ENCODE measurements at places on chromosomes 2 and 18. TPM values are rescaled to one million over a fixed set of nuclear protein-coding genes. Genes with fewer than 3 reads are reported as not detected.

SERPINB8 gene
- 6.4 TPM for total RNA-seq

CHRNA1 gene
- total RNA-seq = 1.1 TPM

TUBB8B gene
- total RNA-seq = 1.4 TPM

CABYR gene
- total RNA-seq = 13.9 TPM

HOXD4 gene
- 24.1 TPM for total RNA-seq

PROKR1 gene
- total RNA-seq = 0.18 TPM

MOGAT1 gene
- not detected for total RNA-seq

PAX8 gene
- total RNA-seq = 4.5 TPM

LBH gene
- total RNA-seq = 27.4 TPM

TRIM43 gene
- total RNA-seq = 0.31 TPM

MTCL1 gene
- 12.4 TPM for total RNA-seq

NAT8 gene
- total RNA-seq = 0.85 TPM

CSRNP3 gene
- total RNA-seq = 43.2 TPM

FAM124B gene
- total RNA-seq = 0.09 TPM

ANKRD30B gene
- not detected for total RNA-seq

DSG2 gene
- total RNA-seq = 0.11 TPM

TMEM200C gene
- total RNA-seq = 5.1 TPM

FOXI3 gene
- total RNA-seq = not detected

TTR gene
- total RNA-seq = 1.1 TPM

FSHR gene
- 0.19 TPM for total RNA-seq

DAPL1 gene
- not detected for total RNA-seq

CIAO1 gene
- 73.6 TPM for total RNA-seq

SIGLEC15 gene
- 0.81 TPM for total RNA-seq

ACMSD gene
- total RNA-seq = not detected

ANKRD23 gene
- 3.2 TPM for total RNA-seq

SLC4A1AP gene
- 35.6 TPM for total RNA-seq
